Activated CD4-positive, alpha-beta T cell treated with anti-CD3 and anti-CD28 coated beads for 4 hours (primary cell): ENCODE measurements at places on chromosomes 3 and 15.

DNA sequence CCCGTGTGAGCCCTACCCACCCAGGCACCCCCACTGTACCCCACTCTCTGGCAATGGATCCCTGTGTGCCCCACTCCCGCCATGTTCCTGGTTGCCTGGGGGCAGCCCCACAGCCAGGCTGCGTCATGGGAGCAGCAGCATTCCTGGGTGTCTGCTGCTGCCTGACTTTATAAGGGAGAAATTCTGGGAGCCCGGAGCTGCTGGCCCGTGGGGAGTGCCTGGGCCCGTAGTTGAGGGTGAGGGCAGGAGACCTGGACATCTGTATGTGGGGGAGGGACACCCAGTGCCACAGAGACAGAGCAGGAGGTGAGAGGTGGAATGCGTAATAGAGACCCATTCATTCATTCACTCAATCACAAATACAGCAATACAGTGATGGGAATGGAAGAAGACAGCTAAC lies 15.1 kb downstream of the CSPG4 start:
- DNase-seq, result no peak

- no peak for DNase-seq
Measured at GRCh38 chr15:99447497-99448371, 118.0 kb upstream of the MEF2A start.

DNA sequence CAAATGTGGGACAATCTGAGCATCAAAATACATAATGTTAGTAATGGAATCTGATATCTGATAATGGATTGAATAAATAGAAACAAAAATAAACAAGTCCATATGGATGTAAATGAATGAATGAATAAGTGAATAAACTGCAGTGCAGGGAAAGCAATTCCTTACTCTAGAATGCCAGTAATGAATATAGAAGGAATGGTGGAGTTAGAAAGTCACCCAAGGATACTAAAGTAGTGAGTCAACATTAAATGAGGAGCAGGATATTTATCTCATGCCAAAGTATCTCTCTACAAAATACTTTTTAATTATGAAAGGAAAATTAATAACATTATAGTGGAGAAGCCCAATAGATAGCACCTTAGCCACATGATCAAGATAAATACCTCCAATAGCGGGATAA lies 300.3 kb downstream of the FEZF2 start:
- no peak for DNase-seq

DNA sequence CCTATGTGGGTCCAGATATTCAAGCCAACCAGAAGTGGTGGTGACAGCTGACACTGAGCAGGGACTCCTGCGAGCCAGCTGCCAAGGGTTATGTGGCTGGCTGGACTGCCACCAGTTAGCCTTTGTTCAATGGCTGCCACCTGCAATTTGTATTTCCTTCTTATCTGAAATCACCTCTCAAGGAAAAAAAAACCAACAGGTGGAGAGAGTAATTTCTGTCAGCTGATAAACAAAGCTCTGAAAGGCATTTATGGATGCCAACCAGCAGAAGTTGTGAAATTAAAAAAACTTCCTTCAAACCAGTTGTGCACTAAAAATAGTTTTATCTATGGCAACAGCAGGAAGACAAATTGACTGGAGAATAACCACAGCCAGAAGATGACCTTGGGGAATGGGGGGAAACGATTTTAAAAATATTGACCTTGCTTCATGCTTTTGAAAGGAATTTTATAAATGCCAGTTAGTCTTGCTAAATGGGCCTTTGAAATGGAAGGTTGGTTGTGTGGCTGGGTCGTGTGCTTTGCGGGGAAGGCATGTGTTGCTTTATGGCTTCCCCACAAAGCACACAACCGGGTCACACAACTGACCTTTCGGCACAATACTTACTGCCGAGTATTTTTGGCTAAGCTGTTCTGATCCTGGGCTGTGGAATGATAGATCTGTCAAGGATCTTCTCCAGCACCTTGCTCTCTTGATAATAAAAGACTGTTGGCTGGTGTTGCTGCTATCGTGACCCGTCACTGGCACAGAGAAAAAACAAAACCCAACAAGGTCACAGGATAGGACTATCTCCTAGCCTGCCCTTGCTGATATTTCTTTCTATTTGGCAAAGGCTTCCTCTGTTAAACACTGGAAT lies 3.5 kb downstream of the MYZAP start:
- no peak for DNase-seq

- no peak for DNase-seq
Measured at GRCh38 chr3:196144383-196145105, 62.7 kb upstream of the TFRC start.

DNA sequence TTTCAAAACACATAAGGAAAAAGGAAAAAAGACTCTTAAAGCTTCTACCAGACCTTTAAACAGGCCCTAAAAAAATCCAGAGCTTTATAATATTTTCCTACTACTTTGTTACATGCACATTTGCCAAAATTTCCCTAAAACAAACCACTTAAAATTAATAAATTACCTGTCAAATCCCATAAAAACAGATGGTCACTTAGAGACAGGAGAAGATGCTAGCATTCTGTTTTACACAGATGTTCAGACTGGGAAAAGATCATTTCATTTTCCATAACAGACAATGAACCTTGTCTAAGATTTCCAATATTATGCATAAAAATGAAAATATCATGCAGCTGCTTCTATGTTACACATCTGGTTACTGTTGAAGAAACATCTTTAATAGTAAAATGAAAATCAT lies 66.6 kb downstream of the SUCLG2 start:
- DNase-seq, result no peak

DNA sequence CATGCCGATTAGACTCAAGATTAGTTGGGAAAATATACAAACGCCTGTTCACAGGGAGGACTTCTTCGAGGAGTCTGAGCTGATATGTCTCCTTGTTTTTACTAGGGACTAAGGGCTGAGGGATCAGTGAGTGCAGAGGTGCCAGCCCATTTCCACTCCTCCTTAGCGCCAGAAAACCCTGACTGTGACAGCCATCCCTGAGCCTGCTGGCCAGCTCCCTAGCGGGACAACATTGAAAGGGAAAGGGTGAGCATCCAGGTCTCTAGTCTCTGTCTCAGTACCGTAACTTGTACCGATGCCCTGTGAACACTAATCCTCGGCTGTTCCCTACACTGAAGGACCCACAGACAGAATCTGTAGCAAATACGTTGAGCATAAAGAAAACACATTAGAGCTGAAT lies 243.4 kb downstream of the WNT5A start:
- no peak for DNase-seq

- DNase-seq, result no peak
Measured at GRCh38 chr3:44885618-44886017, 11.2 kb downstream of the TGM4 start.

DNA sequence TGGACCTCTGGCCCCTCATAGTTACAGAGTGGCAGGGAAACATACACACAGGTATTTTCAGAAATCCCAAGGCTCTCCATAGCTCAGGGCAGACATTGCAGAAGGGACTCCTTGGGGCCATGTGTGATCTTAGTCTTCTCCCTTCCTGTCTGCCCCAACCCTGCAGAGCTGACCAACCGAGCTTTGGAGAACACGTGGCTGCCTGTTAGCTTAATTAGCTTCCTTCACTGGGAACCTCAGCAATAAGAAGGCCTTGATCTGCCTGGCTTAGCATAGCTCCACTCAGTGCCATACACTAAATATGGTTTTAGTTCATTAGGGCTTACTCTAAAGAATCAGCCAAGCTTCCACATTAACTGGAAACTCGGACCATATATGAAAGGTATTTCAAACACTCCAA lies 12.3 kb downstream of the LYZL4 start:
- no peak for DNase-seq

DNA sequence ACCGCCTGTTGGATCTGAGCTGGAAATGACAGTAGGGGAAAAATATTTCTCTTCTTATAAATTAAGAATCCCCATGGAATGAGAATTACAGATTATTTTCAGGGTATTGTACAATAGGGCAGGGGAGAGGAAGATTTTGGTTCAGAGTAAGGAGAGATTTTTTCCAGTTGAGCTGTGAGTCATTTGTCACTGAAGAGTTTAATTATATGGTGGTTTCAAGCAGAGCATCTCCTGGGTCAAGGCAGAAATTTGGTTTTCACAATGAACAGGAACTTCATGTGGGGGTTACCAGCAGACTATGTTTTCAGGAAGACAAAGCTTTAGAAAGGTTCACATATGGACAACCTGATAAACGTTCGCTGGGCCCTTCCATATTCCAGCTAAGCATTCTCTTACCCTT lies 182.8 kb upstream of the NR2E3 start:
- no peak for DNase-seq

GRCh38 chr15:47266566-47266965 lies 450.7 kb upstream of the SEMA6D start:
- DNase-seq, result no peak

DNA sequence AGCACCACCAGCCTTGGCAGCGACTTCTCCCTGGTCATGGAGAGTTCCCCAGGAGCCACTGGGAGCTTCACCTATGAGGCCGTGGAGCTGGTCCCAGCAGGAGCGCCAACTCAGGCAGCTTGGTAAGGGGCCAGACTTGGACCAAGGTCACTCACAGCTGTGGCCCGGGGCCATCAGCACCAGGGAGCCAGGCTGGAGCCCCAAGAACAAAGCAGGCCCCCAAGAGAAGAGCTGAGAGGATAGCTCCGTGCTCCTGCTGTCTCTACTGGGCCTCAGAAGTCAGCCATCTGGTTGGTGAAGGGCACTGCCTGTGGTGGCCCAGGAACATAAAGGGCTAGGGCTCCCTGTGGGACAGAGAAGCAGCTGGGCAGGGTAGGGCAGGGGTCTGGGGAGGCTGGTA lies 14.7 kb upstream of the CPNE9 start:
- DNase-seq, result no peak

- DNase-seq, result no peak
Measured at GRCh38 chr15:38662805-38663204, 98.2 kb upstream of the RASGRP1 start.

- no peak for DNase-seq
Measured at GRCh38 chr15:99252326-99252725, 1.0 kb downstream of the LRRC28 start.

DNA sequence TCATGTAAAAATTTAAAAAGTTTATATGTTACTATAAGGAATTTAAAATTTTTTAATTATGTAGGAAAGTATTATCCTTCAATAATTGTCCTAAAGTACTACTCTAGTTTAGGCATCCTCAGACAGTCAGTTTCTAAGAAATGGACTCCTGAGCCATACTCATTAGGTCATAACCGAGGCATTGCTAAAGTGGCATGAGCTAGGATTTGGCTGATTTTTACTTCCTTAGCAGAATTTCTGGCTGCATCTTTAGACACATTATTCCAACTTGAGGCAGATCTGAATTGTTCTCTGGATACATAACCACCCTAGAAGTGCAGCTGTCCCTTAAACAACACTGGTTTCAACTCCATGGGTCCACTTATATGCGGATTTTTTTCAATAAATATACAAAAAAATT lies 38.3 kb downstream of the IFT57 start:
- DNase-seq, result no peak
